ENCODE measurements at places on chromosomes 6 and 20. TPM values are rescaled to one million over a fixed set of nuclear protein-coding genes. Genes with fewer than 3 reads are reported as not detected.

Gene FGD2
- polyA plus RNA-seq = 10.5 TPM

DNA sequence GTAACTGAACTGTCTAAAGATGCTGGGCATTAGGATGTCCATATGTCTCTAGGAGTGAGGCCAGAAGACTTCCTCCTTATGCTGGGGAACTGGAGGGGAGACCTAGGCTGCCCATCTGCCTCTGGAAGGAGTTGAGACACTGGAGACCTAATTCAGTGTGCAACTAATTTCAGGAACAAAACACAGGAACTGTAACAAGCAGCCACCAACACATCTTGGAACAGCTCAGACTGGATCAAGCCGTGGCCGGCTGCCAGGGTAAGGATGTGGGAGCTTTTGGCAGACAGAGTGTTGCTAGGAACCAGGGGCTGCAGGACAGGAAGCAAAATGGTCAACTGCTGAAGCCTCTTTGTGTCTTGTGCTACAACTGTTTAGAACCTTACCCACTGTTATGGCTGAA, 16.4 kb upstream of the MAS1 start:
- no peak for DNase-seq

GRCh38 chr20:50259705-50260478, 69.3 kb downstream of the CEBPB start:
- DNase-seq = no peak

- no peak for DNase-seq
These were observed 88.0 kb downstream of the PTPRK start for GRCh38 chr6:128432394-128432793.

DNA sequence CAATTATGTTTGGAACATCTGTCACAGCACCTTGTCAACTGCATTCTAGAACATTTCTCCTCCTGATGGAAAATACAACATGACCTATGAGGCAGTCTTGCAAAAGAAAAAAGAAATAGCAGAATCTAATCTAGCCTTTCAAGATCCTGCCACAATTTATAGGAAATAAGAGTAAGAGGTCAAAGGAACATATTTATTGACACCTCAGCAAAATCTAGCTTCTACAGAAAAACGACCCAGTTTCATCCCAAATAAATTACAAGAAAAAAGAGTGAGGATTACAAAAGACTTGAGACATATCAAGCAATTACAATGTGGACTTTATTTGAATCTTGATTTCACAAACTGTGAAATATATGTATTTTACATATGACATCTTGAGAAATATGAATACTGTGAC, 4.2 kb downstream of the FBXO9 start:
- no peak for DNase-seq

DNA sequence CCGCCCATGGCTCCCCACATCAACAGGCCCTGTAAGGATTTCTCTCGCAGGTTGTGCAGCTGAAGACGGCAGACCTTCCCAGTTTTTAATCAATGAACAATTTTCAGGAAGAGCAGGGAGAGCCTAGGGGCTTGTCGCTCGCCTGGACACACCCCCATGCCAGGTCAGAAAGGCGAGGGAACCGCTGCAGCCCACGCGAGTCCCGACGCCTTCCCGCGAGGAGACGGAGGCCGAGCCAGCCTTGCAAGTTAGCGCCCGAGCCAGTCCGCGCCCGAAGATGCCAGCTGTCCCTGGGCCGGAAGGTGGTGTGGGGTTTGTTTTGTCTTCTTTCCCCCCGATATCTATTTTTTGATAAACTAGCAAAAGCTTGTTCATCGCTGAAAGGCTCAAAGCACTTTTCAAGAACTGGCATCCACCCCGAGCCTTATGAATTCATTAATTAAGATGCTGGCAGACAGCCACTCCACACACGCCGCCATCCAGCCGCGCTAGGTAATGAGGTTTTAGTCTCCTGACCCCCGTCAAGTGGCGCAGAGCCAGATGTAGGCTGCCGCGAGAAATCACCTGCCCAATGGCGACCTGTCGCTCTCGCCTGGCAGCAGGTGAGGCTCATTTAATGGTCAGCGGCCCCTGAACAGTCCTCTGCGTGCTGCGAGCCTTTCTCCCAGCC, 6.6 kb downstream of the CCDC167 start:
- no peak for DNase-seq

Gene PHACTR1
- polyA plus RNA-seq = 3.3 TPM

DNA sequence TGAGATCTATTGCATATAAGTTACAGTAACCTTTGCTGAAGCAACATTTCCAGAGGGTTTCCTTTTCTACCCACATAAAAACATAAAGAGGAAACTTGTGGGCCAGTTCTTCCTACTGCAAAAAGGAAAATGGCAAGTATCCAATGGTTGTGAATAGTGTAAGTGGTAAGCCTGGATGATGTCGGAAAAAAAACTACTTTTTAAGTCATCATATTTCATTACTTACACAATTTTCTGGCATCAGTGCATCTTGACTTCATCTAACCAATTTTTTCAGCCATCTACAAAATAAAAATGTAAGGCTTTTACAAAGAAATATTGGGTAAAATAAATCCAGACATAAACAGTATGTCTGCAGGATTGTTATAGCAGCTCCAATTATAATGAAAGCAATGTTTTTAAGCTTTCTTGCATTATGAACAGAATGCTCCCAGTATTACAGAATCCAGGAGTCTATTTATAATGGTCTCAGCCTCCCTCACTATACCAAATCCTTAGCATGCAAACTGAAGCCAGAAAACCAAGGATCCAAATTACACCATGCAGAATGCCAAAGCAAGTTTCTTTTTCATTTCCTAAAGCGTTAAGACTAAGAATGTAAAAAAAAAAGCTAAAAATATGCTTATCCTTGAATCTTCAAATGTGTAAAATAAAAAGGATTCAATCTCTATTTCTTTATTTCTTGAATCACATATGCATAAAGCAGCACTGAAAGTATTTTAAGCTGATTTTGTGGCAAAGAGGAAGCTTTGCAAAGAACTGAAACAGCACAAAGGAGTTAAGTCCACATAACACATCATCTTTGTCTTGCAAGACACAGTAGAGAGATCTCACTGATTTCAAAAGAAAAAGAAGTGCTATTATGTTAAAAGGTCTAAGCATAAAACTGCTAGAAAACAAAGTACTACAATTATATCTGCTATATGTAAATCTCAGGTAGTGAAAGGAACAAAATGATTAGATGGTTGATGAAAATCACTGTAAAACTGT, 126.8 kb upstream of the HMGCLL1 start:
- DNase-seq = no peak

- no peak for DNase-seq
These were observed 1.2 kb upstream of the TFB1M start for GRCh38 chr6:155315516-155315871.

All from urinary bladder (tissue), 4 donors.